CD4-positive, alpha-beta T cell (primary cell): ENCODE measurements at places on chromosomes 6 and 20. TPM values are rescaled to one million over a fixed set of nuclear protein-coding genes. Genes with fewer than 3 reads are reported as not detected.

DNA sequence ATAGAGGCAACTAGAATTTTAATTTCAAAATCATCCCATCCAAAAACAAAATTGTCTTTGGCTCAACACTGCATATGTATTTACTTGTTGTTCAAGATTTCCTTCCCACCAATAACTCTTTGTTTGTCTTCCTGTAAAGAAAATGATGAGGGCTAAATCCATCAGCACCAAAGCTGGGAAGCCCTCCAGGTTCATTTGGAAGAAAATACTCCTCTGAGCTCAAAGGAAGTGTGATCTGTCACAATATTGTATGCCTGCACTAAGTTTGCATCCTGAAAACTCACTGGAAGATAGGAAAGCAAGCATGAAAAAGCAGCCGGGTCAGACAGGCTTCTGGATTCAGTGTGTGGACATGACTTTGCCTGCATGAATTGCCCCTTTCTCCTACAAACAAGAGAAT lies 28.7 kb upstream of the OPRM1 start:
- H3K27me3 ChIP-seq: no peaks in the 10 kb centered on the region
- no peaks in the 10 kb centered on the region for H3K4me1 ChIP-seq
- no peak overlapping the region for H3K4me3 ChIP-seq
- DNase-seq: no peak

- no peak overlapping the region for H3K4me3 ChIP-seq
- no peaks in the 10 kb centered on the region for H3K4me1 ChIP-seq
- no peak overlapping the region for H3K27ac ChIP-seq
- H3K36me3 ChIP-seq: no peaks in the 10 kb centered on the region
- DNase-seq: no peak
Observed at GRCh38 chr20:24813080-24813479, 136.0 kb upstream of the CST7 start.

DNA sequence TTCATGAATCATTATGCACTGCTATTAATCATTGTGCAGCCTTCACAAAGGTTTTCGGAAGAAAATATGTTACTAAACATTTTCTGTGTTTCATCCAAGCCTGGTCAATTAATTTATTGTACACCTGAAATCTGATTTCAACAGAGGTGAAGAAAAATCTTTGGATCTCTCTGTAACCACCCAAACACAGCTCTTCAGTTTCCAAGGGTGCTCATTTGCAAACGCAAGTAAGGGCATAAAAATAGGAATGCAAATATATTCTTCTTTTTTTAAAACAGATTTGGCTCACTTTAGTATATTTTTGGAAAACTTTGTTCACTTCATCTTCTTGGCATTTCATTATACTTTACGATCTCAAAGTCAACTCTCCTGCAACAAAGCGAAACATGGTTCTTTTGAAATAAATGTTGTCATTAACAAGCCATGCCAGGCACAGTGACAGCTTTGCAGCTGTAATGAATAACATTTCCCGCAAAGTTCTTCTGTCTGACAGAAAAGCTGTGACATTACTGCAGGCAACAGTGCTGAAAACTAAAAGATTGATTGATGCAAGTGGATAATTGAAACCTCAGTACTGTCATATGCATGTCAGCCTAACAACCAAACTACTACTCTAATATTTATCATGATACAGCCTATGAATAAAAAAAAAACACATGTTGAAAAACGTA lies 348.3 kb downstream of the FRK start:
- no peak for DNase-seq
- no peak overlapping the region for H3K4me3 ChIP-seq
- H3K27ac ChIP-seq: no peak overlapping the region
- H3K36me3 ChIP-seq: no peaks in the 10 kb centered on the region
- H3K4me1 ChIP-seq: no peaks in the 10 kb centered on the region
- H3K27me3 ChIP-seq: no peaks in the 10 kb centered on the region

The LST1 gene
- total RNA-seq: 8.9 TPM

GRCh38 chr20:53980031-53980465 lies 90.3 kb downstream of the BCAS1 start:
- no peak overlapping the region for H3K27ac ChIP-seq
- H3K4me3 ChIP-seq: no peak overlapping the region
- H3K36me3 ChIP-seq: no peaks in the 10 kb centered on the region
- DNase-seq: no peak
- H3K27me3 ChIP-seq: no peaks in the 10 kb centered on the region

- H3K4me3 ChIP-seq: no peak overlapping the region
- peak; percentile 60 for DNase-seq
- H3K27me3 ChIP-seq: no peaks in the 10 kb centered on the region
- no peaks in the 10 kb centered on the region for H3K36me3 ChIP-seq
- no peaks in the 10 kb centered on the region for H3K4me1 ChIP-seq
Observed at GRCh38 chr6:111238464-111239119, 151.3 kb downstream of the SLC16A10 start.
